ENCODE measurements at places on chromosomes 12 and 14.

- no peak for DNase-seq
Observed at GRCh38 chr12:27814851-27815591, 35.0 kb upstream of the MANSC4 start.

- DNase-seq: no peak
Observed at GRCh38 chr12:15842108-15842507, 40.1 kb upstream of the STRAP start.

- DNase-seq: no peak
Observed at GRCh38 chr12:90827567-90827966, 127.4 kb downstream of the CCER1 start.

- no peak for DNase-seq
Observed at GRCh38 chr14:37579274-37579673, 15.8 kb downstream of the FOXA1 start.

DNA sequence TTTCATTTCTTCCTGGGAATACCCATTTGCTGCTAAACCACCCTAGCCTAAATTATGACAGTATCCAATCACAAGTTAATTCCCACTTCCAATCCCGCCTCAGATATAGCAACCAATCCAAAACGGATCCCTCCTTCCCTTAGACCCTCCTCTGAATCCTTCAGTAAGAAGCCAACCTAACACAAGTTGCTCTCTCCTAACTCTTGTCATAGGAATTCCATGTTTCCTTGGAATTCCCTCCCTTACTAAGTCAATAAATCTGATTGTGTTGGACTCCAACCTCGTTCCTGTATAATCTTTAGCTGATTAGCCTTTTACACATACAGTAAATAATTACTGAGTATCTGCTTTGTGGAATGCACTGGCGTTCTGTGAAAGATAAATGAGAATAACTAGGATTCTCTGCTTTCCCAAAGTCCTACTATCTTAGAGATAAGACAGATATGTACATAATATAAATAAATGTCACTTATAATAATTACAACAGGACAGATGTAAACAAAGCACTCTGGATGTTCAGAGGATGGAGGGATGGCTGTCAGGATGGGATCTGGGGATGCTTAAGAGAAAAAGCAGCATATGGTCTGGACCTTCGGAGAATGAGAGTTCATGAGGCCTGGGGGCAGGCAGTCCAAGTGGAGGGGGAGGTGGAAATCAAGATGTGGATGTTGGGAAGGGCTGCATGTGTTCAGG lies 185.8 kb upstream of the SOX5 start:
- no peak for DNase-seq

- DNase-seq: no peak
Observed at GRCh38 chr14:101068313-101069227, 165.0 kb upstream of the RTL1 start.

- no peak for DNase-seq
Observed at GRCh38 chr12:111458546-111459172, 52.9 kb downstream of the SH2B3 start.

- no peak for DNase-seq
Observed at GRCh38 chr12:53728206-53728605, 954 bp upstream of the CALCOCO1 start.

DNA sequence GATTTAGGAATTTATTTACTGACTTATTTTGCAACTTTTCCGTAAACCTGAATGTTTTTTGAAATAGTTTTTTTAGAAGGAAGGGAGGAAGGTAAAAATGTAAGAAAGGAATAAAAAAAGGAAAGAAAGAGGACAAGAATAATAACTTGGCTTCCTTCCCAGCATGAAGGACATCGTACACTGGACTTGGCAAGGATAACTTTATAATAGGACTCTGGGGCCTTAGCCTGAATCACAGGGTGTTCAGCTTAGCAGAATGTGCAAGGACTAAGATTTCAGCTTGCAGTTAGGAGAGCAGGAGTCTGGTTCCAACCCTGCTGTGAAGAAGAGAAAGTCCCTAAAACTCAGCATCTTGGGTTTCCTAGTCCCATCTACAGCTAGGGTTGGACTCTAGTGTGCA lies 1053.3 kb downstream of the VRK1 start:
- no peak for DNase-seq

GRCh38 chr14:30162066-30162465 lies 234.4 kb upstream of the PRKD1 start:
- DNase-seq: no peak

DNA sequence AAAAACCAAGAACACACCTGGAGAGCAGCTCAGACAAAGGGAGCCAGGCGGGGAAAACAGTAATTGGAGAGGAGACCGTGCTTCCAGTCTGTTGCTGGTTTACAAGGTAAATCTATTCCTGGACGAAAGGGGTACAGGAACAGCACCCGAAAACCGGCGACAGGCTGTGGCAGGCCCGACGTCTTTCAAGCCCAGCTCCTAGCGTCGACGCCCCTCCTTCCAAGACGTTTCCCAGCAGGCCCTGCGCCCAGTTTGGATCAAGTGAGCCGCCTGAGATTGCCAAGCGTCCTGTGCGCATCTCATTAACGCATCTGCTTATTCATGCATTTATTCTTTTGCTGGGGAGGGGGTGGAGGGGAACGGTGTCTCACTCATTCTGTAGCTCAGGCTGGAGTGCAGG lies 1.4 kb downstream of the C12orf56 start:
- DNase-seq: no peak

DNA sequence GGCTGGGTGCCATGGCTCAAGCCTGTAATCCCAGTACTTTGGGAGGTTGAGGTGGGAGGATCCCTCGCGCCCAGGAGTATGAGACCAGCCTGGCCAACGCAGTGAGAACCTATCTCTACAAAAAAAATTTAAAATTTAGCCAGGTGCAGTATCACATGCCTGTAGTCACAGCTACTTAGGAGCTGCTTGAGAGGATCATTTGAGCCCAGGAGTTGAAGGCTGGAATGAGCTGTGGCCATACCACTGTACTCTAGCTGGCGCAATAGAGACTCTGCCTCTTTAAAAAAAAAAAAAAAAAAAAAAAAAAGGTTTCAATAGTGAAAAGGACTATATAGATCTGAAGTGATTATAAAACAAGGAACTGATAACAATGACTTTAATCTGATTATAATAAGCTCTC lies 13.5 kb downstream of the PSMA3 start:
- DNase-seq: no peak

DNA sequence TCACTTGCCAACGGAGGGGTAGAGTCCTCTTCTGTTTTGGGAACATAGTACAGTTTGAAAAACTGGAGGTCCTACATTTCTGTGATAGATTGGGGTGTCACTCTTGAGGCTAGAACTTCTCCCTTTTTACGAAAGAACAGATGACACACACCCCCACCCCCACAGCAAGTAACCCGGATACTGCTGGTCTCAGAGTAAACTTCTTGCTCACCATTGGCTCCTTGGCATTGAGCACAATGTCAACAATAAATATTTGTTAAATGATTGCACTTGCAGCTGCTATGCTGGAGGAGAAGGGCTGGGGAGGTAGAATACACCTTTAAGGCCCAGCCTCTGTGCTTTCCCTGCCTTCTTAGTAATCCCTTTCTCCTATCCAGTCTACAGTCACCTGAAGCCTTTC lies 149.8 kb downstream of the TGFB3 start:
- DNase-seq: no peak
